ENCODE measurements at places on chromosomes 4 and X.

DNA sequence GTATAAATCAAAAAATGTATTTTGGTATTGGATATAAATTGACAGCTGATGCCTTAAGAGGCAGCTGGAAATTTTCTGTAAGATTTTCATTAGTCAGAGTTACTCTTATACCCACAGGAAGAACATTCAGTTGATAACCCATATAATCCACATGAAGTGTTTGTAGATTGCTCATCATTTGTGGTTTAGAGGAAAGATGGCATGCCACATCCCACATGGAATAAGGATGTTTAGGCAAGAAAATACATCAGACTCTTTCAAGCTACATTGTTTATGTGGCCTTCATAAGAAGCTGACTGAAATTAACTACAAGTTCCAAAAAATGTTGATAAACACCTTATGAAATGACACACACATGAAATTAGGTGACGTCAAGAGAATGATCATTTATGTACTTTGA, 56.6 kb downstream of the AREG start:
- peak; percentile 90 for DNase-seq

GRCh38 chrX:19860571-19860970, 26.8 kb downstream of the SH3KBP1 start:
- DNase-seq: no peak

DNA sequence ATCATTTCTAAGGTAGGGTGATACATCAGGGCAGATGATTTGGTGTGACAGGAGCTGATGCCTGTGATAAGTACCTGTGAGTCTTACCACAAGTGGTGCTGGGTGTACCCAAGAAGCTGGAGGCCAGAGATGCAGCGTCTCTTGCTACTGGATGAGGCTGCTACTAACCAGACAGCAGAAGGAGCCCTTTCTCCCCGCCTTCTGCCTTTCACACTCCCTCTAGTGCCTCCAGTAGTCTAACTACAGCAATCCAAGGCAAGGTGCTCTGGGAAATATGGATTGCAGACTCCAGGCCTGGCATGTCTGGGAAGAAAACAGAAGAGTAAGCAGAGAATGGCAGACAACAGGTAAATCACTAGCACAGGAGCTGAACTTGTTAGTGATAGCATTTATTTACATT, 470.8 kb downstream of the NKX6-1 start:
- DNase-seq: no peak

- no peak for DNase-seq
Measured at GRCh38 chrX:40021647-40022046, 76.1 kb downstream of the BCOR start.

- peak; percentile 94 for DNase-seq
Measured at GRCh38 chrX:13428053-13428786, 108.4 kb upstream of the ATXN3L start.

- no peak for DNase-seq
Measured at GRCh38 chrX:103552236-103552635, 32.9 kb upstream of the RAB40A start.

GRCh38 chr4:121185960-121186359, 21.8 kb upstream of the TNIP3 start:
- no peak for DNase-seq

Measured in bronchial epithelial cell (primary cell).